ENCODE measurements at places on chromosomes 7 and 10.

DNA sequence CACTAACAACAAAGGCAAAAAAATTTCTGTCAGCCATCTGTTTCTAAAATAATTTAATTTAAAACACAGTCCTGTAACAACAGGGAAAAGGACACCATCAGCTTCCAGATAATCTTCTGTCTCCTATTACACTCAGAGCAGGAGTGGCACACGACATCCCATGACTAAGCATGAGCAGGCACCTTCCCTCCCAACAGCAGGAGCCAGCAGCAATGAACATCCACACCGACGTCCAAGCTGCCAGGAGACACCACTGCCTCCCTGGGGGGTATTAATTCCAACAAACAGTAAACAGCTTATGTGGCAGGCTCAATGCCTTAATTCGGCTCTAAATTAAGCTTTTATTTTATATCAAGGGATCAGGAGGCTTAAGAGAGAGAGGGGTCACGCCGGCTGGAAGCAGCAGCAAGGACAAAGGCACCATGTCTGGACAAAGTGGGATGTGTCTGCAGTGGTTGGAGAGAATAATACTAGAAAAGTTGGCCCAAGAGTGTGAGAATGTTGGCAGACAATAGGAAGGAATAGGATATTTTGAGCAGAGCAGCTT, 45.7 kb downstream of the KIAA1549 start:
- peak; percentile 73 for DNase-seq

DNA sequence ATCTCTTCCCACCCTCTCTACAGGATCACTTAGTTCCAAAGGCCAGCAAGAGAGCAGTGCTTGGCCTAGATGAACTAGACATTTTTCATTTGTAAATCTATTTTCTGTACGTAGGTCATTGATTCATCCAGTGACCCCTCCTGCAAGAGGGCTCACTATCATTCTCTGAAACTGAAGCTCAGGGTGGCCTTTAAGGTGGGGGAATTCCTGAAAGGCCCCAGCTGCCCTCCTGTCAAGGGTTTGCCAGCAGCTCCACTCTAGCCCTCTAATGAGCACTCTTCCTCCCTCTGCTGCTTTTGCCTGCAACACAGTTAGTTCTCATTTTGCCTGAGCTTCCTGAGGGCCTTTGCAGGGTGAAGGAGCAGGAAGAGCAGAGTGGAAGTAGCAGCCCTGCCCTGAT, 41.2 kb downstream of the LRRC18 start:
- no peak for DNase-seq

DNA sequence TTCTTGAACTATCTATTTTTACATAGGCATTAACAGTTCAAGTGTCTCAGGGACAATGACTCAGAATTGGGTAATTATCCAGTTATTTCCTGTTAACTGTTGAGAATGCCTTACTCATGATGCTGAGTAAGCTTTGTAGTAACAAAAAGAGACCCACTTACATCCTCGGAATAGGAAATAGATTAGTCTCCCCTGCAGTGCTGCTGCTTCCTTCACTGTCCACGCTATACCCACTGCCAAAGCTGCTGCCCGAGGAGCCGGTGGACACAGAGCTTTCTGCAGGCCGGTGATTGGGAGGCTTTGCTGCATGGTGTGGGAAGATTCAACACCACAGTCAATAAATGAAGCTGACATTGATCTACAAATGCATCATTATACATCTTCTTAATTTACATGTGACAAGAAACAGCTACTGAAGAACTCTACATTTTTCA, 357.1 kb downstream of the PCLO start:
- peak; percentile 90 for DNase-seq

DNA sequence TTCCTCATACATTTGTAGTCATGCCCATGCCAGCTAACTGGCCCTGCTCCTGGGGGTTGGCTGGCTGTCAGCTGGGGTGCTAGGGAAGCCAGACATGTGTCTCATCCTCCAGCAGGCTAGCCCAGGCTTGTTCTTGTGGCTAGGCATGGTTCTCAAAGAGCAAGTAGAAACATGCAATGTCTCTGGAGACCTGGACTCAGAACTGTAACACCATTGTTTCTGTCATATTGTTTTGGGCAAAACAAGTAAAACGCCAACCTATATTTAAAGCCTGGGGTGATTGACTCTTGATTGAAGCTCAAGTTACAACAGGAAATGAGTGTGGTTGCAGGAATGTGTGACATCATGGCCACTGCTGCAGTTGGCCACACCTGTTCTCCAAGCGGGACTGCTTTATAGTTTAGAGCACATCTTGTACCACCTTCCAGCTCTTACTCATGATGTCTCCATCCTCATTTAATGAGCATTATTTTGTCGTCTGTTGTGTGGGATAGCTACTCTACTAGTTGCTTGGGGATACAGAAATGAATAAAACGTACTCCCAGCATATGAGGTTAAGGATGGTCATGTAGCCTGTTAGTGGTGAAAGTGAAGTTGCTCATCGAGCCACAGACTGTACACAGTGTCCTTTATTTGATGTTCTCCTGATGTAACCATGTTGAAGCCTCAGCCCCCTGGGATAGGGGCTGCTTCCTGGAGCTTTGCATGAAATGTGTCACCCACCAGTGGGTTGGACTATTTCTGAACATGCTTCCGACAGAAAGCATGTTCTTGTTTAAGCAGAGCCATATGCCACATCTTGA, 168.4 kb downstream of the SORCS3 start:
- peak; percentile 10 for DNase-seq

DNA sequence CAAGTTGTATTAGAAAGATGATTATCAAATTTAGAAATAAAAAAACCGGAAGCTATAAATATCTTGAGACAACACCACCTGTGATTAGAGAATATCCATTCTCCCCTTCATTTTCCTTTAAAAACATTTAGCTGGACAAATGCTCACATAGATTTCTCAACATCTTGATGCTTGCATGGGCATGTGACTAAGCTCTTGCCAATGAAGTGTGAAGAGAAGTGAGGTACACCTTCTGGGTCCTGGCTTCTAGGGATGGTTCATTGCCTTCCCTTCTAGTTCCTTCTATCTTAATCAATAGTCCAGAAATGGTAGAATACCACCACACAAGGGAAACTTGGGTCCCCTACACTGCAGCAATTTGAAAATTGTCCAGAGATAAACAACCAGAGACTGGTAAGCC, 41.0 kb downstream of the WAPL start:
- DNase-seq = no peak

All from fibroblast of skin of scalp (primary cell).